ENCODE measurements at places on chromosomes 2 and 18.

DNA sequence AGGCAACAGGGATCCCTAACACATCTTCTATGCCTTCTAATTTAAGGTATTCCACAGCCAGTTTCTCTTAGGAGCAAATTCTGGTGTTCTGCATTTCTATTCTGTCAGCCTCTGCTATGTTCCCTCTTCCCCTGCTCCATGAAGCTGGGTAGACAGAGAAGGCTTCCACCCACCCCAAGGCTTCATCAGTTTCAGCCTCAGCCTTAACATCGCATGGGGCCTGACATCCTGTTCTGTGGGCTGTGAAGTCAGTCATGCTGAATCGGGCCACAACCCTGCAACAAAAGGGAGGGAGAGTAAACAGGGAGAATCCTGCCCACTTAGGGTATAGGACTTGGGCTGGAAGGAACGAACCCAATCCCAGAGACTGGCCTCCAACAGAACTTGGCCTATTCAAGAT is 70.6 kb upstream of the PPM1B start:
- DNase-seq = no peak

DNA sequence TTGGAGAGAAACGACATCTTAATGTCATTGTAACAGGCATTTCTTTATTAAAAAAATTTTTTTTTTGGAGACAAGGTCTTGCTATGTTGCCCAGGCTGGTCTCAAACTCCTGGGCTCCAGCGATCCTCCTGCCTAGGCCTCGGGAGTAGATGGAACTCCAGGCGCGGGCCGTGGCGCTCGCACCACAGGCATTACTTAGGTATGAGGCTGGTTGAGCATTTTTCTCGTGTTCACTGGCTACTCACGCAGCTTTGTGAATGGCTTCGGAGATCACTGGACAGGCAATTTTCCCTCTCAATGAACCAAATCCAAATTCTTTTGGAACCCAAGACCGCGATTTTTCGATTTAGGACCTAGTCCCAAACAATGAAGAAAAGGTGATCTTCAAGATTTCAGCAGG is 795 bp upstream of the TCF7L1 start:
- DNase-seq = no peak

DNA sequence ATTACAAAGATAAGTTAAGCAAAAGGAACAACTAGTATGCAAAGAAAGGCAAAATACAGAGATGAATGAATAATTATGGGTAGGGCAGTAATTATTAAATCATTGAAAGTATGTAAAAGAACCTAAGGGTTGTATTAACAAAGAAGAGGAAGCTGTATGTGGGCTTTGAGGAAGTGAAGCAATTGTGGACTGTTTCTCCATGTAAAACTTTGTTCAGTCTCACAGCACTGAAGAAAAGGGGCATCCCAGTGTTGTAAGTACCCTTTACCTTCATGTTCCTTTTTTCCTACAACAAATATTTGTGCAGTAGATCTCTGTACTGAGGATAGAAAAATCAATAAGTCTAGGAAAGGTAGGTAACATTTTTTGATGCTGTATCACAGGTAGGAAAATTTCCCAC is 388.7 kb upstream of the NRP2 start:
- DNase-seq = no peak

- DNase-seq = no peak
These were observed 107.5 kb upstream of the FSHR start for GRCh38 chr2:49261781-49262180.

GRCh38 chr2:121044412-121044811 is 240.6 kb downstream of the TFCP2L1 start:
- DNase-seq = no peak

- no peak for DNase-seq
These were observed 6.4 kb upstream of the IMP4 start for GRCh38 chr2:130336150-130336876.

DNA sequence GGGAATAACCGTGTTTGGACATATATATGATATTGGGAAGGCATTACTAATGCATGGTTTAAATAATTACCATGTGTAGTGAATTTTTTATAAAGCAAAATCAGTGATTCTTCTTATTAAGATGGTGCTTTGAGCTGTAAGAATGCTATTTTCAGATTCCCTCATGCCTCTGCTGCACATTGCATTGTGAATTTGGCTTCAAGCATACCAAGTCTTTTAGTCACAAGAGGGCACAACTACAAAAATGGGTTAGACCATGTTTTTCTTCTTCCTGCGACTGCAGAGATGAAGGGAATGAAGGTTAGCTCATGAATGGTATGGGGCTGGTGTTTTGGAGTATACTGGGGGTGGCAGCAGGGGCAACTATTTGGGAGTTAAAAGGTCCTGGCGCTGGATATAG is 320.1 kb downstream of the SLC4A3 start:
- no peak for DNase-seq

DNA sequence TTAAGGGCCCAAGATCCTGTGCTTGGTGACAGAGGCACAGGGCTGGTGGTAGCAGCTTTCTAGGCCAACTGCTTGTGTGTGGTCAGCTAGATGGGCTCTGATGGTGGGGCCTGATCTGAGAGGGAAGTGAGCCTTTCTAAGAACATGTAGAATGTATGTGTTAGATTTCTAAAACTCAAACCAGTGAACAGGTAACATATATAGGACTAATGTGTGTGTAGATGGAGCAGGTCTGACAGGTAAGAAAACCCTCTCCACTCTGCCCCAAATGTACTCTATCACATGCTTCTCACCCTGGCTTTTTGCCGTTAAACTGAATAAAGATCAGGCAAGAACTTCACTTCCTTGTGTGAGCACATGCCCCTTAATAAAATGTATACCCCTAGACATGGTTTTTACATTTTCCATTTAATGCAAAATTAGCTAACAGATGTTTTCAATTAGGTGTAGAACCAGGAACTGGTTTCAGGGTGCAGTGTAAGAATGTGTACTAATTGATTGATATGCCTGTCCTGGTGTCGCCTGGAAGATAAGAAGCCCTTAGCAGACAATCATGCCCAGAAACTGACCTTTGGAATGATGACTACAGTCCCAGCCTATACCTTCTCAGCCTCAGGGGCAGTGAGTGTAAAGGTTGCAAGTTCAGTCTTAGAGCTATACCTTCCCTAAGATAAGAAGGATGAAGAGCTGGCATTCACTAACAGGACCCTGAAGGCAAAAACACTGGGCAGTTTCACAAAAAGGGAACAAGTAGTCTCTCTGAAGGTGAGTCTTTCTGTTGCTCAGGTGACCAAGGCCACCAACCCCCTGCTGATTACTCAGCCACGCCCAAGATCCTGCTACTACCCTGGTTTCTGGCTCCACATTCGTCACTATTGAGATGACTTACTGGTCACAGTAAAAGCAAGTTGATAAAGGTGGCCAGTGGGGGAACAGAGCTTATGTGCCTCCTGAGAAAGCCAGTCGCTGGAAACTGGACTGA is 71.2 kb downstream of the SPATS2L start:
- no peak for DNase-seq
